Panc1 (cell line): ENCODE measurements at places on chromosomes 1 and 21. TPM values are rescaled to one million over a fixed set of nuclear protein-coding genes. Genes with fewer than 3 reads are reported as not detected.

The IFNLR1 gene
- 1.0 TPM for total RNA-seq

The TIAM1 gene
- 3.7 TPM for total RNA-seq

The CELSR2 gene
- 4.1 TPM for total RNA-seq

The SYTL1 gene
- total RNA-seq = 2.4 TPM

The UBL4B gene
- total RNA-seq = not detected
